ENCODE measurements at places on chromosomes 2 and 18.

GRCh38 chr2:191245869-191246531, 796 bp downstream of the MYO1B start:
- peak; percentile 47 for DNase-seq

GRCh38 chr2:221691571-221691970, 119.5 kb upstream of the EPHA4 start:
- no peak for DNase-seq

DNA sequence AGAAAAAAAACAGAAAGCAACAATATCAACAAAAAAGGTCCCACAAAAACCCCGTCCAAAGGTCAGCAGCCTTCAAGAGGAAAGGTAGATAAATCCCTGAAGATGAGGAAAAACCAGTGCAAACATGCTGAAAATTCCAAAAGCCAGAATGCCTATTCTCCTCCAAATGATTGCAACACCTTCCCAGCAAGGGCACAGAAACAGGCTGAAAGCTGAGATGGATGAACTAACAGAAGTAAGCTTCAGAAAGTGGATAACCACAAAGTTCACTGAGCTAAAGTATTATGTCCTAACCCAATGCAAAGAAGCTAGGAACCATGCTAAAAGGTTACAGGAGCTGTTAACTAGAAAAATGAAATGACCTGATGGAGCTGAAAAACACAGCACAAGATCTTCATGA, 226.4 kb upstream of the DSEL start:
- no peak for DNase-seq

DNA sequence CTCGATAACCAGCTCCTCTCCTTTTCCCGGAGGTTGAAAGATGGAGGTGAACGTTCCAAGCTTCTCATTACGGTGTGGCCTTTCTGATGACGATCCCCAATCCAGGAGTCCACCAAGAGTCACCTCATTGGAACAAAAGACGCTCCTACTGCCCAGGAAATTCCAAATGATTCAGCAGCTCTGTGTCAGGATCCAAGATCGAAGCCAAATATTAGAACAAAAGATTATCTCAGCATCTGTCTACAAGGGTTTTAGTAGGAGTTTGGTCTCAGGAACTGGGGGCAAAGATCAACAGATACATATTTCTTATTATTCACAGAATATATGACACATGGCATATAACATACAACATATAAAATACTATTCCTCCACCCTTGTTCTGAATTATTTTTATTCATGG, 161.1 kb upstream of the RAB12 start:
- no peak for DNase-seq

DNA sequence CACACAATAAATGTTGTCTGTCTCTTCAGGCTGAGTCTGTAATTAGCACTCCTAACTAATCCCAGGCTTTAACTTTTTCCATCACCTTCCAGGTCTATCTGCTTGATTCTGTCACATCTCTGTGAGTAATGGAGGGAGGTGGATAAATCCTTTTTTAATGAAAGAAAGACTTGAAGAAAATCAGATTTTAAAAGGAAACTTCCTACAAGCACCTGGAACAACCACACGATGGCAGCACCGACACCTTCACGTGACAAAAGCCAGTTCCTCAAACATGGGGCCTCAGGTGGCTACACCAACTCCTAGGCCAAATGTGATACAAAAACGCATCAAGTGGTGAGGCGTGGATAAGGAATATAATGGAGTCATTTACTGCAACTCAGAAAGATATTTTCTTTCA, 41.8 kb downstream of the TGFBRAP1 start:
- no peak for DNase-seq

DNA sequence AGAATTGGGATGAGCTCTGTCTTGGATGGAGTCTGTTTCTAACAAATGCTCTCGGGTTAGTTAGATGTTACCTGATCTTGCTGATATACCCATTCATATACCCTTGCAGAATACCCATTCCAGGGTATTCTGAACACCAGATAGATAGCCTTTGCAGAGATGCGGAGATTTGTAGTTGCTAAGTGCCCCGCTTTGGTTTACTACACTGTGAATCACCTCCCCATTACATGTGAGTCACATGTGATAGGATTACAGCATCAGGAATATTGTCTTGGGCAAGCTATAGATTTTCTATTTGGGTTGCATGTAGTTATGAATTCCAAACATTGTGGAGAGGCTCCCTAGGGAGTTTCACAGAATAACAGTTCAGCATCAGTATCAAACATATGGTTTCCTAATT, 3.8 kb downstream of the VSNL1 start:
- DNase-seq = peak; percentile 9

DNA sequence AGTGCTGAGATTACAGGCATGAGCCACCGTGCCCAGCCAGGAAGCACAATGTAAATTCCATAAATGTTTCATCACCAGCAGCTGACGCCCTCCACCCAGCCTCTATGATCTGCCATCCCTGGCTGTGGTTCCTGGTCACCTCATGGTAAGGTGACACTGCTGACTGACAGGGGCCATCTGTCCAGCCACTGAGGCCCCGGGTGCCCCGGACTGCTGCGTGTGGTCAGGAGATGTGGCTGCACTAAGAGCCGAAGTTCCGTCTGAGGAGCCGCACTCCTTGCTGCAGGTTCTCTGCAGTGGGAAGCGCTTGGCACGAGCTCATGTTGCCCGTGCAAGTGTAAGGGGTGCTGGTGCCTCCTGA, 10.9 kb downstream of the NTSR2 start:
- DNase-seq = no peak

- DNase-seq = no peak
These were observed 816 bp downstream of the GALNT14 start for GRCh38 chr2:31137211-31138036.

DNA sequence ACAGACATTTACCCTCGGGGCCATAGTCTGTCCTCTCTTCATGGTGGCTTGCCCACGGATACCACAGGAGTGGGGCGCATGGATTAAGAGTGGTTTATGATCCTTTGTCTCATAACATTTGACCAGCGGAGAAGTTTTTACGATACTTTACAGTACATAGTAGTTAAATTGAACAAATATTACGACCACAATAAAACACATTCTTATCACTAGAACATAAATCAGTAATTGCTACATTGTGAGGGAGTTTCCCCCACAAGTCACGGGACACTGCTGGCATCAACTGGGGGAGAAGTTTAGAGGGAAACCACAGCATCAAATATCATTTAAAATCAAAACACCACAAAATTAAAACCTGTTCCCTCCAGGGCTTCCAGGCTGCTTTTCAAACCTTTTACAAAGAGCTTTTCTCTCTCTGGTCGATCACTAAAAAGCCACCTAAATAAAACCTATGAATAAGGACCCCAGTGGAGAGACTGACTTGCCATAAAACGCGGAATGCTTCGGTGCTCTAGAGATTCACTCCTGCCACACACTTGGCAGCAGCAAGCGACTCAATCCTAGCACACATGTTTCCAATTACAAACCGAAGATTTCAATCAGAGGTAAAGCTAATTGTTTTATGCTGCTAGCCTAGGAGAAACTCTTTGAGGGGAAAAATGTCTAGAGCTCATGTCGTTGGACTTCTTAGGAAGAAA, 173.7 kb upstream of the HNRNPA3 start:
- no peak for DNase-seq

- peak; percentile 50 for DNase-seq
These were observed 25.2 kb downstream of the PSD4 start for GRCh38 chr2:113198790-113199612.

DNA sequence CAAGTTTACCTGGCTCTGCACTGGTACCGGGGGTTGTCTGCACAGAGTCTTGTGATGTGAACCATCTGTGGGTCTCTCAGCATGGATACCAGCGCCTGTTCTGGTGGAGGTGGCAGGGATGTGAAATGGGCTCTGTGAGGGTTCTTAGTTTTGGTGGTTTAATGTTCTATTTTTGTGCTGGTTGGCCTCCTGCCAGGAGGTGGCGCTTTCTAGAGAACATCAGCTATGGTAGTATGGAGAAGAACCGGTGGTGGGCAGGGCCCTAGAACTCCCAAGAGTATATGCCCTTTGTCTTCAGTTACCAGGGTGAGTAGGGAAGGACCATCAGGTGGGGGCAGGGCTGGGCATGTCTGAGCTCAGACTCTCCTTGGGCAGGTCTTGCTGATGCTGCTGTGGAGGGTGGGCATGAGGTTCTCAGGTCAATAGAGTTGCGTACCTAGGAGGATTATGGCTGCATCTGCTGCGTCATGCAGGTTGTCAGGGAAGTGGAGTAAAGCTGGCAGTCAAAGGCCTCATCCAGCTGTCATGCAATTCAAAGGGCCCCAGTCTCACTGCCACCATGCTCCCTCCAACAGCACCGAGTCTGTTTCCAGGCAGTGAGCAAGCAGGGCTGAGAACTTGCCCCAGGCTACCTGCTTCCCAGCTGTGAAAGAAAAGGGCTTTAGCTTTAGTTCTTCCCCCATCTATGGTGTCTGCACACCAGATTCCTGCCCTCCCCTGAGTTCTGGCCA, 278.0 kb downstream of the METTL4 start:
- DNase-seq = no peak

GRCh38 chr2:171991027-171991426, 8.7 kb upstream of the METAP1D start:
- no peak for DNase-seq

GRCh38 chr2:30987566-30987965, 150.7 kb downstream of the GALNT14 start:
- DNase-seq = no peak

- no peak for DNase-seq
These were observed 6.1 kb upstream of the SALL3 start for GRCh38 chr18:78973357-78974083.

DNA sequence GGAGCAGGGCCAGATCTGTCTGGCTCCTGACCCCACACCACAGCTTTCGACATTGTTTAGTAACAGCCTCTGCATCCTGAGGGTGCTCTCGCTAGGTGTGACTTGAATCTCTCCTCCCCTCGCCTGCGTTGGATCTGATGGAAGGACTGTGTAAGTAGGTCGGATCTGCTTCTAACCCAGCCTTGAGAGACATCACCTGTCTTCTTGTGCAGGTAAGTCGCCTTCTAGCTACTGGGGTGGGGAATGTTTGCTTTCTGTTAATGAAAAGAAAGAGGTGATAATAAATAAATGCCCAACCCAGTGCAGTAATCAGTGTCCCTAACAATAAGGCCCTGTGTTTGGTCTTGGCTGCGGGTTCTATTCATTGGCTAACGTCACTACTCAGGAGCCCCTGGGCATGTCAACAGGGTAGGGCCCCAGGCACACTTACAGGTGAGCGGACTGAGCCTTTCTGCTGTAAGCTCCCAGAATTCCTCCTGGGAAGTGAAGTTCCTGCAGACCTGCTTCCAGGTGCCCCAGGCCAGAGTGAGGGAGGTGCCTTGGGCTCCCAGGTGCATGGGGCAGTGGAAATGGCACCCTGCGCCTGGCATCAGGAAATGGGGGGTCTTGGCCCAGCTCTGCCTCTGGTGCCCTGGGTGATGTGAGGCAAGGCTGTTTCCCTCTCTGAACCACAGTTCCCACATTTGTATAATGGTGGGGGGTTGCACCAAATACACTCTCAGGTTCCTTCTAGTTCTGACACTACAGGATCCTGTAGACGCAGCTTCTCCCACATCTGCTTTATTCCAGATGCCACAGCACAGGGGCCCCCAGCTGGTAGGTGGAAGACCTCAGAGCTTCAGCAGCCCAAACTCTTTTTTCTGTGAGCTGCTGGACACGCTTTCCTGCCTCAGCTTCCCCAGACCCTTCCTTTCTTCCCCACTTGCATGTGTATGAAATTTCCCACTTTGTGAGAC, 11.2 kb upstream of the FOSL2 start:
- DNase-seq = no peak

DNA sequence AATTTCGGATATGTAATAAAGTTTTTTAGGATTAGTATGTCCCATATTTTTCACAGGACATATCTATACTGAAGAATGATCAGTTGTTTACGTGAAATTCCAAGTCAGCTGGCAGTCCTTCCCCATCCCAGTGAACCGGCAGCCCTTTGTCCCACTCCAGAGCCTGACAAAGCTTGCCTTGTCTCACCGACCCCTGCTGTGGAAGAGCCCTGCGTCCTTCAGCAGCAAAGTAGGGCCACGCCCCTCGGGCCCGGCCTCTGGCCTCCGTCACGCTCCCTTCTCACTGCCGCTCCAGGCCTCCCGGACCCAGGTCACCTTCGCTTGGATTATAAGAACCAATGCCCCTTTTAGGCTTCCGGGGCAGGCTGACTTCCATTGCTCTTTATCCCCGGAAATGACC, 89.8 kb upstream of the TGIF1 start:
- no peak for DNase-seq

GRCh38 chr2:153770359-153770991, 101.2 kb upstream of the GALNT13 start:
- no peak for DNase-seq

DNA sequence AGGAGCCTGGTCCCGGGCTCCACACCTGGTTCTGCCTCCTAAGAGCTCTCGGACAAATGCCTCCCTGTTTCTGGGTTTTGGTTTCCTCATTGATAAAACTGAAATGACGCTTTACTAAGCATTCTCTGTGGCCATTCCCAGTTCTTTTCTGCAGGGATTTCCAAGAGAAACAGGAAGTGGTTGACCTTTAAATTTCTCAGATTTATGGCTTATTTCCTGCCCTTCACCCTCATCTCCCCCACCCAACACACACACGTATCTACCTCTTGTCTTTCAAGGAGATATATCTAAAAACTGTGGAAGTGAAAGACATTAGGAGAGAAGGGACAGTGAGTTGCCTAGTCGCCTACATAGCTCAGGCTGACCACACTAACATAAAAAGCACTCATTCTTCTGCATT, 53.0 kb downstream of the PIEZO2 start:
- no peak for DNase-seq

DNA sequence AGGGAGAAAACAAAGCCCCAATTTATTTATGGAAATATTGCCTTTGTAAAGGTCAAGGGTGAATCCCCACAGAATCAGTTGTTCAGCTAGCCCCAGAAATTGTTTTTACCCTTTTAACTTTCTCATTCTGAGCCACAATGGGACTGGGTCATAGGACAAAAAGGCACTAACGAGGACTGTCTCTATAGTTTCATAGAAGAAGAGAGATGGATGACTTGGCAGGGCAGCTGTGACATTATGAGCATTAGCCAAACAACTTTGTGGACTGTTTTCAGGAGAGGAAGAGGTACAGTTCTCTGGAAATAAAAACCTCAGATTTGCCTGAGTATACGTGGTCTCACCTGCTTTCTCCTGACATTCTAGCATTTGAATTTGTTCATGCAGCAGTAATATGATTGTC, 1155.8 kb upstream of the CHAC2 start:
- no peak for DNase-seq

GRCh38 chr18:12092398-12093229, 1.0 kb upstream of the ANKRD62 start:
- DNase-seq = no peak

- DNase-seq = no peak
These were observed 47.1 kb upstream of the ZFP36L2 start for GRCh38 chr2:43273529-43273928.

DNA sequence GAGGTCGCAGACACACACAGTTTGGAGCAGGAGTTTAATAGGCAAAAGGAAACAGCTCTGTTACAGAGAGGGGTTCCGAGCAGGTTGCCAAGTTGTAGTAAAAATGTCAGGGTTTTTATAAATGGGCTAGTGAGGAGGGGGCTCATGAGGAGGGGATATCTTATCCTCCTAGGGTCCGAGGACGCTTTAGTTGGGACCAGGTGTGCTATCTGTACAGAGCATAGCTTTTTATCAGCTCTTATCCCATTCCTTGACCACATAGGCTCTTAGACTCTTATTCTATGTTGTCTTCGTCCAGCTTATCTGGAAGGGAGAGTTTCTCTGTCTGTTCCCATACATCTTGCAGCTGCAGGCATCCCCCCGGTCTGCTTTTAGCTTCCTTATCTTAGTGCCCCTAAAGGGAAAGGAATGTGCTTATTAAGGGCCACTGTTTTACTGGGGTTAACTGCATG, 44.7 kb downstream of the PDK1 start:
- DNase-seq = no peak

Data from amniotic stem cell (primary cell).